ENCODE measurements at places on chromosomes 5 and 9.

DNA sequence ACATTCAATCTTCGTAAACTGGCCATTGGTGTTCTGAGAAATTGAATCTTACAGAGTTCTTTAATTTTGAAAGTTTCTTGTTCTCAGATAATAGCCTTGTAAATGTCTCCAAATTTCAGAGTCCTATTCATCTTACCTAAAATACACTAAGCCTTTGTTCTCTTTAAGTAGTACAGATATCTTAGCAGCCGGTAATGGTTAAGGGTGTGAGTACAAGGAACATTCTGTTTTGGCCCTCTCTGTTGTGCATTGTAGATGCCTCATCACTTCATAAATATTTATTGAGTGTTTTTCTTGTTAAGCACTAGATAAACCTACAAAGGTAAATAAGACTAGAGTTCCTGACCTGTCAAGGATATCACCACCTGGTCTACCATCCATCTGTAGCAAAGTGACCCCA lies 35.2 kb downstream of the ZCCHC7 start:
- DNase-seq, result no peak

DNA sequence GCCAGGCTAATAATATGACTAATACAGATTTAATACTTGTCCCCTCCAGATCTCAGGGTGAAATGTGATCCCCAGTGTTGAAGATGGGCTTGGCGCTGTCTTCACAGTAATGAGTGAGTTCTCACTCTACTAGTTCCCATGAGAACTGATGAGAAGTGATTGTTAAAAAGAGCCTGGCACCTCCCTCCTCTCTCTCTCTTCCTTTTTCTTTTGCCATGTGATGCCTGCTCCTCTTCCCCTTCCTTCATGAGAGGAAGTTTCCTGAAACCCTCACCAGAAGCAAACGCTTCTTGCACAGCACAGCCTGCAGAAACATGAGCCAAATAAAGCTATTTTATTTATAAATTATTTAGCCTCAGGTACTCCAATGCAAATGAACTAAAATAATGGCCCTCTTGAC lies 55.2 kb downstream of the GLDC start:
- no peak for DNase-seq

GRCh38 chr5:165333623-165334022 lies 1828.2 kb downstream of the MAT2B start:
- no peak for DNase-seq

GRCh38 chr9:127403507-127404192 lies 6.7 kb downstream of the SLC2A8 start:
- DNase-seq, result no peak

GRCh38 chr5:108637134-108637533 lies 110.6 kb upstream of the FER start:
- no peak for DNase-seq

DNA sequence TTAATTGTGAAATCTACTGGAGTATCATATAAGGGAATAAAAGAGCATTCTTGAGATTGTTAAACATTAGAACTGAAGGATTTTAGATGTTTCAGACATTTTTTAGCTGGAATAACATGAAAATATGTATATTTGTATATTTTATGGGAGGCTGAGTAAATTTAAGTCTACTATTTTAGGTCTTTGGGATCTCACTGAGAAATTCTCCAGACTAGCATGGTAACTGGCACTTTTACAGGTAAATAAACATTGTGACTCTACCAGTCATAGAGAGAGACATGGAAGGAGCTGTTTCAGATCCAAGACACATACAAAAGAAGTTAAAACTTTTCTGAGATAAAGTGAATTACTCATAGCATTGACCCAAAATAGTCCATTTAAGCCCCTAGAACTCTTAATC lies 59.4 kb downstream of the NDUFAF2 start:
- no peak for DNase-seq

DNA sequence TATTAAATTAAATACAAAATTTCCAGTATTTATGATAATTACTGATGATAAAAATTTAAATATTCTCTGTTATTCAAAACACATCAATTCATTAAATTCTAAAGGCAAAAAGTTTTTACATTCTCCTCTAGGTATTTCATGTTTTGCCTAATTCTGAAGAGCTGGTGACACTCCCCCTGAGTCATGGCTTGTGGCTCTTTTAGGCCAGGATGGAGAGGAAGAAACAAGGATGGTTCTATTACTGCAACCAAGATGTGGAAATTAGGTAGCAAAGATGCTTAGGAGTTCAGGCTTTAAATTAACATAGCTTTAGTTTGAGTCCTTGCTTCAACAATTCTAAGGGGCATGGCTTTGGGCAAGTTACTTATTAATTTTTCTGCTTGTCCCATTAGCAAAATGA lies 1295.8 kb downstream of the EFNA5 start:
- DNase-seq, result no peak

GRCh38 chr5:158895588-158895987 lies 204.1 kb downstream of the EBF1 start:
- no peak for DNase-seq

DNA sequence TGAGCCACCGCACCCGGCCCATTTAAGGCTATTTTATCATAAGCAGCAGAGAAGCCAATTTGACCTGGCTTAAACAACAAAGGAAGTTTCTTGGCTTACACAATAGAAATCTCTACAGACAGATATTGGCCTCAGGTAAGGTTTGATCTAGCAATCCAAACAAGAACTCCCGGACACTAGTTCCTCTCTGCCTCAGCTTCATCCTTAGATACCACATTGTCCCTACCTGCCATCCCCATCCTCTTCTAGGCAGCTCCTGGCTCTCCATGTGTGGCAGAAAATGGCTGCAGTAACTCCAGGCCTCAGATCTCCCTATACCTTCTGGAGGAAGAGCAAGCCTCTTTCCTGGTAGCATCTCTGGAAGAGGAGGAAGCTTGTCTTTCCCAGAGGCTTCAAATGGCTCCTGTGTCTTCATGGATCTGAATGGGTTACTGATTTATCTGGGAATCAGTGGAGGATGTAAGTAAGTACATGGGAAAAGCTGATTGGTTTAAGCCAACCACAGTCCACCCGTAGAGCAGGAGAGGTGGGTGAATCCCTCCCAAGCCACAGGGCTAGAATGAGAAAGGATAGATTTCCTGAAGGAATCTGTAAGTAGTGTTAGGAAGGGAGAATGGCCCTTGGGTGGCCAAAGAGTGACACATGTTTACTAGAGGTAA lies 26.7 kb upstream of the AOPEP start:
- no peak for DNase-seq

- DNase-seq, result no peak
Measured at GRCh38 chr9:93262537-93263310, 78.8 kb downstream of the WNK2 start.

DNA sequence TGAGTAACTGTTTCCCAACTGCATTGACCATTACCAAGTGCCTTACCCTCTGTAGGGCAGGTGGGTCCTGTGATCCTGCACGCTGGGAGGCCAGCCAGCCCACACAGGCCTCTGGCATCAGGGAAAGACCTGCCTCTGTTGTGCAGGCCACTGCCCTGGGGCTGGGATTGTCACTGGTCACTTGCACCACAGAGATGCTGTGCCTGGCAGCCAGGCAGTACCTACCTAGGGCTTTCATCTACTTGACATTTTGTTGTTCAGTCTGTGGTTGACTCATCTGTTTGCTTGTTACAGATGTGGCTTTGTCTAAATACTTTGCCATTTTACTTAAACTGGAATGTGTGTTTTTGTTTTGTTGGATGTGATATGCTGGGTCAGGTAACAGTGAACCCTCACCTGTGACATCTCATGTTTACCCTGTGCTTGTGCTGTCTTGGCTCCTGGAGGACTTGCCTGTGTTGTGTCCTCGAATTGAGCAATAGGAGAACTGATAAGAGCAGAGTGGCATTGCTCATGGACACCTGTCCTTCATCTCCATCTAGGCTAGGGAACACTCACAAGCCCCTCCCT lies 32.8 kb downstream of the SECISBP2 start:
- no peak for DNase-seq

DNA sequence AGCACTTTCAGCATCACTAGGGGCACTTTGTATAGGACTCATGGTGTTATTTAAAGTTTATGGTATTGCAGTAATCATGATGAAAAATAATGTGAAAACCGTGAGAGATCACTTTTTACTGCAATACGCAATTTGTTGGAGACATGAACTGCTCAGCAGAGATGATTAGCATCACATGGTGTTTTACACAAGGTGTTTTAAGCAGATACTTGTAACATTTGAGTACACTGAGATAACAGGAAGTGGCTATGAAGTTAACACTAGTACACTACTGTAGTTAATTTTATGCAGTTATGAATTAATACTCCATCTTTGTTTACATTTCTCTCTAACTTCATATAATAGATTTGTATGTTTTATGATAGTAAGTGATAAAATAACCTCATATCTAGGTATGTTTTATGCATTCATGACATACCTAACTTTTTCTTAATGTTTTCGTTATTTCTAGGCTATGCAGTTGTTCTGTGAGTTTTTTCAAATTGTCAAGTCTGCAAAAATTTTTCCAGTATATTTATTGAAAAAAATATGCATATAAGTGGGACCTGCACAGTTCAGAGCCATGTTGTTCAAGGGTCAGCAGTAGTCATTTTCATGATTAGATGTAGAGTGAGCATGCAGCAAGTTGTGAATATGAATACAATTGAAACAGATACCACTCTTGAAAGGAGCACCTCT lies 13.0 kb downstream of the SUB1 start:
- no peak for DNase-seq

GRCh38 chr5:170627271-170627670 lies 123.5 kb downstream of the KCNIP1 start:
- no peak for DNase-seq

DNA sequence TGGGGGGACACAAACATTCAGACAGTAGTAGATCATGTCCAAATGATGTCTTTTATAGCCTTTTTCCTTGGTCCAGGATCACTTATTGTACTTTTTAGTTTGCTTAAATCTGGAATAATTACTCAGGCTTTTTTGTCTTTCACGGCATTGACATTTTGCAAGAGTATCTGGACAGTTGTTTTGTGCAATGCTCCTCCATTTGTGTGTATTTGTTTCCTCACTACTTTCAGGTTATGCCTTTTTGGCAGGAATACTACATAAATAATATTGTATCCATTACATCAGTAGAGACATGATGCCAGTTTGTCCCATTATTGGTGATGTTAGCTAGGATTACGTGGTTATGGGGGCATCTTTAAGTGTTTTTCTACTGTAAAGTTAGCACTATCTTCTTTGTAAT lies 238.3 kb downstream of the MAN2A1 start:
- no peak for DNase-seq

- DNase-seq, result no peak
Measured at GRCh38 chr9:71680189-71680980, 87.9 kb downstream of the CEMIP2 start.

- DNase-seq, result no peak
Measured at GRCh38 chr9:74503666-74504065, 6.5 kb downstream of the RORB start.

GRCh38 chr5:1881098-1881572 lies 1.6 kb downstream of the IRX4 start:
- no peak for DNase-seq

DNA sequence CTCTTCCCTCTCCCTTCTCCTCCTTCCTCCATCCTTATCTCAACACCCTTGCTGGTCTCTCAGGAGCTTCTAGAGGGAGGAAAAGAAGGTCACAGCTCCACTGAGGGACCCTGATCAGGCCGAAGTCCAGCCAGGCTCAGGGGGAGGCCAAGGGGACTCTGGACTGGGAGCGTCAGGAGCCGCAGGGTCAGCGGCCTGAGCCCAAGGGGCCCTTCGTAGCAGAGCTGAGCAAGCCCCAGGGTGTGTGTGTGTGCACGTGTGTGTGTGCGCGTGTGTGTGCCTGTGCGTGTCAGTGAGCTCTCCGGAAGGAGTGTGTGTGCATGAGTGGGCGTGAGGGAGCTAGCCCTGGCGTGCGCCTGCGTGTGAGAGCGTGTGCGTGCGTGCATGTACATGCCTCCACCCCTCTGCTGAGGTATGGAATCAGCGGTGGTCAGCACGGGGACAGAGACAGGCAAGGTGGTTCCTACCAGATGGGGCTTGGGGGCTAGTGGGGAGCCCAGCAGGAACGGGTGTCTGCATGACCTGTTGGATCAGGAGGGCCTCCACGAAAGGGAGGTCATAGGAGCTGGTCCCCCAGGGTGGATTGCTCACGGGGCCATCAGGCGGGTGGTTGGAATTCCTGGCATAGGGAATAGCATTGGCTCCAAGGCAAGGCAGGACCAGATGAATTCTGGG lies 10.0 kb upstream of the AGPAT2 start:
- no peak for DNase-seq

DNA sequence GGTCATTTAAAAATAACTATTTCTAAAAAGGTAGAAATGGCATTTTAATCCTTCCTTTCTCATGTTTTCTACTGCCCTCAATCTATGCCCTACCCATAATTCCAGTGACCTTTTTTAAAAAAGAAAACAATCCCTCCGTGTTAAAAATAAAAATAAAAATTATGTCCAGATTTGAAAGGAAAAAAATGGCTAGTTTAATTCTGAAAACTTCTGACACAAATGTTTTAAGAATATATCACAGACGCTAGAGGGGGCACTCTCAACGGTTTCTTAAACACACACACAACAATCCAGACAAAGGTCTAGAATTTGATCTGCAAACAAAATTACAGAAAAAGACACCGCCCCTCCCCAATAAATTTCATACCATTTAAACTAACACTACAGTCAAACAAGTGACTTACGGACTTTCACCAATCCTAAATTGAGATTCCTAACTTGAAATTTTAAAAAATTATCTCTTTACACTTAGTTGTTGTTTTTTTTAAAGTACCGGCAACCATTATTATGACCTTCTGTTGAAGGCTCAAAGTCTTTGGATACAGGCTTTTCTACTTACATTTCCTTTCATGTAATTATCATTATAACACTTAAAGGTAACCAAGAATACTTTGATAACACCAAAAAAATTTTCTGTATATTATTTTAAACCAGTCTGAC lies 38.2 kb downstream of the CLINT1 start:
- DNase-seq, result no peak

DNA sequence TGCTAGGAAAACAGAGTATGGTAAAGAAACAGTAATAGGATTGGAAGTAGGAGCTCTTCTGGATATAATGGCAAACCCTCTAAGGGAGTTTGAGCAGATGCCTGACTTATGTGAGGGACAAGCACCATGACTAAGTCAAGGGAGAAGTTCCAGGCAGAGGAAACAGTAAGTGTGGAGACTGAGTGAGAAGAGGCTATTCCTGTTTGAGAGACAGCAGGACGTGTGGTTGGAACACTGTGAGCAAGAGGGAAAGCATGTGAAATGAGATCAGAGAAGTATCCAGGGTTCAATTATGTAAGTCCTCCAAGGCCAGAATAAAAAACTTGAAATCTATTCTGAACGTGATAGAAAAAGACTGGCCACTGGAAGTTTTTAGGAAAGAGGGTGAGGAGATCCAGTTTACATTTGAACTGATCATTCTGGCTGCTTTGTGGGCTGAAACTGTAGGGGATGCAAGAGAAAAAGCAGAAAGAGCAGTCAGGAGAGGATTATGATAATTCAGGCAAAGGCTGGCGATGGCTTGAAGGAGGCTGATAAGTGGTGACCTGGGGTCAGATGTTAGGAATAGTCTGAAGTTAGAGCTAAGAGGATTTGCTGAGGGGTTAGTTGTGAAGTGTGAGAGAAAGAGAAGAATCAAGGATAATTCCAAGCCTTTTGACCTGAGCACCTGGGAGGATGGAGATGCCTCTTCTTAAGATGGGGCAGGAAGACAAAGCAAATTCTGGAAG lies 19.2 kb downstream of the DMAC1 start:
- no peak for DNase-seq

- DNase-seq, result no peak
Measured at GRCh38 chr5:80072103-80073073, 37.2 kb downstream of the THBS4 start.
